ENCODE measurements at places on chromosomes 12 and 14. TPM values are rescaled to one million over a fixed set of nuclear protein-coding genes. Genes with fewer than 3 reads are reported as not detected.

TRIM9 gene
- polyA plus RNA-seq = 1.1 TPM

RNU6-7 gene
- polyA plus RNA-seq = not detected

INHBC gene
- 0.20 TPM for polyA plus RNA-seq

KRT83 gene
- polyA plus RNA-seq = not detected

SMCO2 gene
- not detected for polyA plus RNA-seq

PLEK2 gene
- 2.0 TPM for polyA plus RNA-seq

Data from right renal cortex interstitium (tissue), 3 donors.